ENCODE measurements at places on chromosomes 13 and 19.

DNA sequence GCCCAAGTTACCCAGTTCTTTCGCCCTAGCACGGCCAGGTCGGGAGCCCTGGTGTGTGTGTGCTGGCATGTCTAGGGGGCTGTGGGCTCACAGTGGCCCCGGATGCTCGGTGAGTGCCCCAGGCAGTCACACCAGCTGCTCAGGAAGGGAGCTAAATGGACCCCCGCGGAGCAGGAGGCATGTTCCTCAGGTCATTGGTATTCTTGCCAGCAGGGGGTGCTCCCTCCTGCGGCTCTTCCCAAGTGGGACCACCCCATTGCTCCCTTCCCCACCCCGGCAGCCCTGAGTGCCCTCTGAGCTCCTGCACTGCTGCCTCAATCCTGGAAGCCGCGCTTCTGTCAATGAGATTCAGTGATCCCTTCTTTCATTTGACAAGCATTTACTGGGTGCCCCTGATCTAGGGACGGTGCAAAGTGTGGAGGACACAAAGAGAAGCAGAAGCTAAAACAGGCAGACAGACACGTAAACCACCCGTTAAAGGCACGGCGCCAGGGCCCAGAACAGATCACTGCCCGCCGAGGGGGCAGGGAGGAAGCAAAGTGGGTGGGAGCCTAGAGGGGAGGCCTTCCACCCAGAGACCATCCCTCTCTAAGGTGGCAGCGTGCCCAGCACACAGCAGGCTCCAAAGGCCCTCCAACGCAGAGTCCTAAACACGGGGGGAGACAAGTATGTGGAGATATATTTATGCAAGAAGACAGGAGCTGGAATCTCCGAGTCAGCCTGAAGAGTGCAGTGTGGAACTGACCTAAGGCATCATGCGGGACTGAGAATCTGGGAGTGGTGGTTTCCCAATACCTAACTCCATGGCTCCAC is 5.2 kb upstream of the ADPRHL1 start:
- DNase-seq = no peak

GRCh38 chr19:18477042-18477779 is 39.3 kb upstream of the ISYNA1 start:
- DNase-seq = no peak

DNA sequence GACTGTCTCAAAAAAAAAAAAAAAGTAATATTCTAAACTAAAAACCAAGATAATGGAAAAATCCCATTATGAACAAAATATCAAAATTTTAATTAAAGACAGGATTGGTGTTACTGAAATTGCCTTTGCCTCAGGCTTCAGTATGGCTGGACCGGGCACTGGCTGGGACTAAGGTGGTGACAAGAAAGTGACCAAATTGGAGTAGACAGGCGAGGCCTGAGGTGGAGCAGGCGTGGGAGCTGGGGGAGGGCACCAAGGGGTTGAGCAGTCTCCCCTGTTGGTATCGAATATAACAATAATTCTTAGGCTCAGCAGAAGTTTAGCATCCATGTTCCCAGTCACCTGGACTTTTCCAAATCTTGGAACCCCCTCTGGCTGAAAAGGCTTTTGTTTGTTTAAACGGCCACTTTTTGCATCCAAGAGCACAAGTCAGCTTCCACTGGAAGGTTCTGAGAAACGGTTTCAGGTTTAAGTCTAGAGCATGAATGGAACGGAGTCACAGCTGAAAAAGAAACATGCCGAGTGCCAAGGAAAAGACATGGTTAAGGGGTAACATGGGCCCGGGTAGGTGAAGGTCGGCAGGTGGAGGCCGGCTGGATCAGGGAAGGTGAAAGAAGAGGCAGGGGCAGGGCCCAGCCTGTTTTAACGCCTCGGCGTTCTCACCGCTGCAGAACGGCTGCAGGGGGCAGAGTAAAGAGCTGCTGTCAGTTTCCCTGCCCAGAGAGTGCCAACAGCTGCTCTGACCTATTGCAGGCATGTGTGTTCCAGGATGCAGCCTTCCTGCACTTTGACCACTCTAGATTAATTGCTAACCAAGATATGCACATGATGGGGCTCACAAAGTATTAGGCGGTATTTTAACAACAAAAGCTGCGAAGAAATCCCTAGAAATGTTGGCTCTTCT is 104.4 kb downstream of the TM9SF2 start:
- peak; percentile 34 for DNase-seq

GRCh38 chr13:109761695-109762094 is 24.7 kb downstream of the IRS2 start:
- no peak for DNase-seq

GRCh38 chr13:64482373-64482772 is 2747.8 kb downstream of the PCDH9 start:
- no peak for DNase-seq

DNA sequence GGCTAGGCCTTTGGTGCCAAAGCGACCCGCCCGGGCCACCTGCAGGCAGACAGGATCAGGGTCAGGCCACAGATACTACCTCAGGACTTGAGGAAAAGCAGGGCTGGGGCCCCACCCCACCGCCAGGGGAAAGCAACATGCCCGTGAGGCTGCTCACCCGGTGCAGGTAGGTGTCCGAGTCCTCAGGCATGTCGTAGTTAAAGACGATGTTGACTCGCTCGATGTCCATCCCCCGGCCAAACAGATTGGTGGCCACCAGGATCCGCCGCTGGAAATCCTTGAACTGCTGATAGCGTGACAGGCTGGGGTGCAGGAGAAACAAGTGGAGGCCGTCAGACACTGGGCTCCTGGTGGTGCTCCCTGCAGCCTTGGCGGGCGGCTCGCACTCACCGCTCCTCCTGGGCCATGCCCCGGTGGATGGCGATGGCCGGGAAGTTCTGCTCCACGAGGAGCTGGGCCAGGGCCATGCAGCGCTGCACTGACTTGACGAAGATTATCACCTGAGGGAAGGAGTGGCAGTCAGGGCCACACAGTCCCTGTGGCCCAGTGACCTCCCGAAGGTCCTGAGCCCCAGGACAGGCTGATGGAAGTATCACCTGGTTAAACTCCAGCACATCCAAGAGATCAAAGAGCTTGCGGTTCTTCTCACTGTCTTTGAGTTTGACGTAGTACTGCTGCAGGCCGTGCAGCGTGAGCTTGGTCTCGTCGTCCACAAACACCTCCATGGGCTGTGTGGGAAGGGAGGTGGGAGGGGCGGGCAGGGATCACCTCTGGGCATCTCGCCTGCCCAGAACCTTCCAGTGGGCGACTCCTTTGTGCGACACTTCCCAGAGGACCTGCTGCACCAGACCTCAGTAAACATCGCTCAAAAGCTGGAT is 9.8 kb downstream of the DDX39A start:
- DNase-seq = no peak

- DNase-seq = no peak
Observed at GRCh38 chr19:10007371-10008183, 2.7 kb downstream of the COL5A3 start.
